GM12892 (cell line): ENCODE measurements at places on chromosomes 3 and 15.

DNA sequence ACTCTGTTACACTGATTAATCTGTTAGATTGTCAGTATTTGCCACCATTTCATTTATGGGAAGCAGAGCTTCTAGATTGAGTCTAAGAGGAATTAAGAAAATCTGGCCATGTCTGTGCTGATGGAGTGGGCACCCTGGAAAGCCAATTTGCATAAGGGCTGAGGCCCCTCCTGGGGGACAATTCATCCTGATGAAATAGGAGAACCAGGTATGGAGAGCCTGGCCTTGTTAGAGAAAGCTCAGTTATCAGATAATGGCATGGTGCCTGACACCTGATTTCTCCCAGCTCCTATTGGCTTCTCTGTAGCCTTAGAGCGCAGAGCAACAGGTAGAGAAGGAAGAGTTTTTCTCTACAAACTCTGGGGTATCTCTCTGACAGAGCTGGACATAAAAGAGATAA, 114.2 kb downstream of the EBLN2 start:
- DNase-seq, result no peak

- DNase-seq, result no peak
Observed at GRCh38 chr3:125213364-125213755, 812 bp upstream of the SLC12A8 start.

DNA sequence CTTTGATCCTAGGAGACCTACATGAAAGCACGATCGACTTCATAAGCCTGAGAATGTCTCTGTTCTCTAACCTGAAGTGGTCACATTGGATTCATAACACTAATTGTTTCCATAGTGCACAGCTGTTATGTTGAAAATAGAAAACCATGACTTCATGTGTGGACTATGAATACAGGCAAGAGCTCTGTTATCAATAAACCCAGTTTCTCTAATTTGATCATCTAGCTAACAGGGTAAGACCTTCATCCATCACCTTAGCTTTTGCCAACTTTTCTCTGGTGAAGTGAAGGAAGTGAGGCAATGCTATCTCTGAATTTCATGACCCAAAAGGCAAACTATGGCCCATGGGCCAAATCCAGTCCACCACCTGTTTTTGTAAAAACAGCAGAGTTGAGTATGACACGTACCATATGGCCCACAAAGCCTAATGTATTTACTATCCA, 27.2 kb downstream of the ABI3BP start:
- DNase-seq, result no peak

DNA sequence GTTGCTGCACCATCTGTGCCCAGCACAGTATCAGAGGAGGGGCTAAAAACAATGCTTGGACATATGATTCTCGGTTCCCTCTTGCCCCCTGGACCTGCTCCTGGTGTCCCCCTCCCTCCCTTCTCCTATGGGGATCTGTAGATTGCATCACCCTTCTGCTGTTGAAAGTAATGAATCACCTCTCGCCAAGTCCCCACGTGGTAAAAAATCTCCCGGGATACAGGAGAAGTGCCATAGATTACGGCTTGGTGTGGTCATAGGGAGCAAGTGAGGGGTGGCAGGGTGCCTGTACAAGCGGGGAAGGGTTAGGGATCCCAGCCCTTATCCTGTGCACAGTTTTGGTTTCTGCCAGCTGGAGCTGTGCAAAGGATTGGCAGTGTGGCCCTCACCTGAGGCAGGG, 37.7 kb downstream of the AMOTL2 start:
- no peak for DNase-seq

DNA sequence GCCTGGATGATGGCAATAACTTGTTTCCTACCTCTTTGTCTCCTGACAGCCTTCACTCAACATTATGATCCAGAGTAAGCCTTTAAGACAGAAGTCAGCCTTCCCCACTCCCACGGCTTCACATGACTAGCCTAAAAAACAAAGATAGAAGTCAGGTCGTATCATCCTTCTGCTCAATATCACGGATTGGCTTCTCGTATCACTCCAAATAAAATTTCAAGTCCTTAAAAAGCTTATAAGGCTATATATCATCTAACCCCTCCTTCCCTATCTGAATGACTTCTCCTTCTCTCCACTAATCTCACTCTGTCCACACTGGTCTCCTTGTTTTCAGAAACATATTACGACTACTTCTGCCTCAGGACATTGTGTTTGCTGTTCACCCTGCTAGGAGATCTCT, 47.7 kb upstream of the AP4E1 start:
- DNase-seq, result no peak

- DNase-seq, result no peak
Observed at GRCh38 chr3:171556574-171557145, 96.5 kb upstream of the TNIK start.
